ENCODE measurements at places on chromosomes 2 and 18.

DNA sequence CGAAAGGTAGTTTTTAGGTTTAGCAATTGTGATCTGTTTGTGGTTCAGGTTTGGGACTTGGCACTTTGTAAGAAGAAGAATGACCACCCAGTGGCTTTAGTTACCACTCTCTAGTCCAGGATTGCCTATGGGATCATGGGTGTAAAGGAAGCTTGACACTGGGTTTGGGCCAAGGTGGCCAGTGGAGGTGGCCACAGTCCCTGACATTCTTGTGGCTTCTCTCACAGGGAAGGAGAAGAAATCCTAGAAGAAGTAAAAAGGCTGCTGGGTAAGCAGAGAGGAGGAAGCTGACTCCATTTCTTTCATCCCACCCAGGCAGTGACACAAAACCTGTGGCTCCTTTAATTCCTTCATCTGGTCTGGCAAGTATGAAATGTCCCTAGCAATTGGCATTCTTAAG, 394.7 kb downstream of the CLIP4 start:
- no peak for DNase-seq

GRCh38 chr2:98768384-98769113, 37.6 kb upstream of the MGAT4A start:
- no peak for DNase-seq

GRCh38 chr2:150474326-150475074, 13.0 kb downstream of the RND3 start:
- DNase-seq: no peak

GRCh38 chr2:169968743-169969142, 141.5 kb downstream of the UBR3 start:
- no peak for DNase-seq

- no peak for DNase-seq
These were observed 11.8 kb downstream of the UCN start for GRCh38 chr2:27296481-27296880.

All from fibroblast of upper back skin (primary cell).